ENCODE measurements at places on chromosomes 6 and 20.

DNA sequence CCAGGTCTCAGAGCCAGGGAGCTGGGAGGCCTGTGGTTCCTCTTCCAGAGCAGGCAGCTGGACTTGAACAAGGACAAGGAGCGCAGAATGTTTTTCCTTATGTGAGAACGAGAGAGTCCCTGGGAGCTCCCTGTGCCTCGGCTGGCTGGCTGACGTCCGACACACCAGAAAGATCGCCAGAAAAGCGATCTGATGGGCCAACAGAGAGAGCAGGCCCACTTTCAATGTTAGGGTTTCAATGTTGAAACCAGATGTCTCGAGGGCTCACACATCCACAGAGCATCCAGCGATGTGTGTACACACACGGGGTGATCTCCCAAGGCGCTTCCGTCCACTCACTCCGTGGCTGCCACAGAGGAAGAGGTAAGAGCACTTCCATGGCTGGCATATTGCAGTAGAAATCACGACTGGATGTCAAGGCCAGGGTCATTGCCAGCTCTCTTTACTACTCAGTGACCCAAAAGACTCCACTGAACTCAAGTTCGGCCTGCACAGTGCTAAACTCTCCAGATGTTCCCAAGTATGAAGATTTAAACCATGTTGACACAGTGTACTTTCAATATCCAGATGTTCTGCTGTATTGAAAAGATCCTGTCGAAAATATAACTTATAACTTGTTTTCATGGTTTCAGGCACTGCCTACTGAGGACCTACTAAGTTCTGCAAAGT lies 70.8 kb upstream of the FOXC1 start:
- no peak for DNase-seq

DNA sequence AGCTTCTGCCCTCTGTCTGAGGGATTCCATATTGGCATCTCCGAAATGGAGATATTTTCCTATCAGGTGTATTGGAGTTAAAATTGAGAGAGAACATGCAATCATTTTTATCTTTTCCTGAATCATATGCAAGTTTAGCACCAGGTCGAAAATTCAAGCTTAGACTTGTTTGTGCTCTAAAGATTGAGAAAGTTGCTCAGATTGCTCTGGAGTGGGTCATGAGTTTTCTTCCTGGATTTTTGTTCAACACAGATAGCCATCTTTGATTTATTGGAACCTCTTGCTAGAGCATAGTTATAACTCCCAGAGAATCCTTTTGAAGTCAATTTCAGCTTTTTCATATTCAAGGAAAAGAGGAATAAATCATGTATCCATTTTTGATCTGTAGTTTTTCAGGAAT lies 373.5 kb upstream of the FLRT3 start:
- DNase-seq, result no peak

GRCh38 chr6:119511024-119511423 lies 161.5 kb upstream of the MAN1A1 start:
- no peak for DNase-seq

DNA sequence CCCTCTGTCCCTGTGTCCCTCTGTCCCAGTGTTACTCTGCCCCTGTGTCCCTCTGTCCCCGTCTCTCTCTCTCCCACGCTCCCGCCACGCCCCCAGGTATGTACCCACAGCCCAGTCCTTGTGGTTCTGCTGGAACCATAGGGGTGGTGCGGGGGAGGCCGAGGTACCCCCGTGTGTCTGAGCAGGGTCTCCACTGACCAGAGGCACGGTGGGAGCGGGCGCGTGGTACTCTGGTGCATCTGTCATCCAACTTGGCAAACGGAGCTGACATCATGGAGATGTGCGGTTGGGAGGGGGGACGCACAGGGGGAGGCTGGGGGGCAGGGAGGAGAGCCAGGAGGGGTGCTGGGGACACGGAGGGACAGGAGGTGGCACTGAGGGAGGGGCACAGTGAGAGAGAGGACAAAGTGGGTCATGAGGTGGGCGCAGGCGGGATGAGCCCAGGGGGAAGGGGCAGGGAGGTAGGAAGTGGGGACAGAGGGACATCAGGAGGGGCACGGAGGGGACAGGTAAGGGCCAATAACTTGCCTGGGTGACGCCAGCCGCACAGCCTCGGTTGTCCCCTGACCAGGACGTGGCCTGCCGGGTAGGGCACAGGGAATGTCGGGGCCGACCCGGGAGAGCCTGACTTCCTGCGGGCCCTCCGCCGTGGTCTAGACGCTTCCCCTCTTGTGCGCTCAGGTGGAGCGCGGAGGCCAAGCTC lies 163.6 kb upstream of the PDE10A start:
- no peak for DNase-seq

GRCh38 chr6:72931325-72931887 lies 293.9 kb downstream of the KHDC1L start:
- DNase-seq, result no peak

DNA sequence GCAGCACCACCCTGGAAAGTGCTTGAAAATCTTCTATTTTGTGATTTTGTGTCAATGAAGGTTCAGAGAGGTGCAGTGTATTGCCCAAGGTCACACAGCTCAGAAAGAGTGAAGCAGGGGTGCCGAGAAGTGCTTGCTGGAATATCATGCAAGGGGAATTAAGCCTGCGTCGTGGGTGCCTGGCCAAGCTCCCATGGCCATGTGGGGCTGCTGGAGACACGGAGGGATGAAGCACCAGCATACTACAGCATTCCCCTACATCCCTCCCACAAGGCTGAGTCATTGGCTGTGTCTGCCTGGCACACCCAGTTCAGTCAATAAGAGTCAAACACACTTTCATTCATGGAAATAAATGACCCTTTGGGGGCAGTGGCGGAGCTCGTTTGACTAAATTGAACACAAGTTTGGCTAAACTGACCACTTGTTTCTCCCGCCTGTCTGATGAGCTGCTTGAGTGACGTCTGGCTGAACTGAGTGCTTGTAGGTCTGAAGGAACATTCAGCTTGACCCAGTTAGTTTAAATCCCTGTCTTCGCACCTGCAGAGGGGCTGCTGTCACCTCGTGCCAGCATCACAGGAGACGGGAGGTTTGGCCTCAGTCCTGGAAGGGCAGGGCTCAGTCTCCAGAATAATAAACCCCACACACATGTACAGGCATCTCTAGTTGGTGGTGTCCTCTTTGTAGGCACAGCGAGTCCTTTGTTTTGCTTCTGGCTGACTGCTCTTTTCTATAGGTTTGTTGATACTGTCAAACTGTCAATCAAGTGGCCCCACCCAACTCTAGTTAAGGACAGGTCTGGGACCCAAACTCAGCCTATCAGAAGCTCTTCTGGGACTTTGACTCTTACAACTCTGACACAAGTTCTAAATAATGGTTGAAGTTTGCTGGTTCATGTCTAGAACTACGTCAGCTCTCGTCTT lies 8.4 kb upstream of the TGM2 start:
- DNase-seq, result no peak

DNA sequence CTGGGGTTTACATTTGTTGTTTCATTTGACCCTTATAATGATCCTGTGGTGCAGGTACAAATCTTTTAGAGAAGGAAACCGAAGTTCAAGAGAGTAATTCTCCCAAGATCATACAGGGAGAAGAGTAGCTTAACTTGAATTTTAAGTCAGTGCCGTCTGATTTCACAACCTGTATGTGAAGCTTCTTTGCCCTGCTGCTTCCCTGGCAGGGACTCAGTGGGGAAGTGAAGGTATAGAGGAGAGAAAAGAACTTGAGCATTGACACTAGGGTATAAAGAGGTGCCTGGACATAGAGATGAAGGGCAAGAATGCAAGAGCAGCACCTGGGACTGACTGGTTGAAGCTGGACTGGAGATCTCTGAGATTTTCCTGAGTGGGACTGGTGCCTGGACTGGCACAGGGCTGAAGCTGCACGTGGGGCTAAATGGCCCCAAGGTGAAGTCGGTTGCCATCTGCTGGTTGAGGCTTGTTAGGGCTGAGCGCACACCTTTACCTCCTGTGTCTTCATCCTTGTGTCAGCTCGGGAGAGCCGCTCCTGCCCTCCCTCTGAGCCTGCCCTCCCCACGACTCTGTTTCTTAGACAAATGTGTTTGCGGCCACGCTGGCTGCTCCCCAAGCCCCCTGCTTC lies 41.8 kb downstream of the FARS2 start:
- peak; percentile 20 for DNase-seq

GRCh38 chr20:4469910-4470309 lies 251.8 kb upstream of the PRND start:
- no peak for DNase-seq

- DNase-seq, result no peak
These were observed 96.9 kb upstream of the SLC24A3 start for GRCh38 chr20:19115581-19115980.

GRCh38 chr20:36116807-36117441 lies 37.6 kb upstream of the EPB41L1 start:
- DNase-seq, result no peak

DNA sequence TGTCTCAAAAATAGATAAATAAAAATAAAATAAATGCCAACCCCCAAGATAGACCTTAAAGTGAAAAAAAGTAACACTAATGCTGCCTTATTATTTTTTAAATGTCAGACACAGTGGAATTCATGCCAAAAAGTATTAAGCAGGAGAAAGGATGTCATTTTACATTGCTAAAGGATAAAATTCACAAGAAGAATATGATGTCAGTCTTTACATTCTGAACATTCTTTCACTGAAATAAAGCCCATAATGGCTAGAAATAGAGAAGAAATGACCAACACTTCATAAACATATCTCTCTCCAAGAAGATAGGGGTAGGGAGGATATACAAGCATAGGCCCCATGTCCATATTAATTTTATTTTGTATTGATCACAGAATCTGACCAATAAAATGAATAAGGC lies 47.4 kb downstream of the SLC23A2 start:
- no peak for DNase-seq

GRCh38 chr6:169766232-169766631 lies 14.8 kb downstream of the ERMARD start:
- no peak for DNase-seq

GRCh38 chr6:152401978-152402377 lies 235.2 kb downstream of the SYNE1 start:
- no peak for DNase-seq

GRCh38 chr6:38483526-38483925 lies 156.2 kb downstream of the BTBD9 start:
- DNase-seq, result no peak

- no peak for DNase-seq
These were observed 21.1 kb downstream of the MYT1 start for GRCh38 chr20:64185276-64185900.

- DNase-seq, result no peak
These were observed 1.2 kb upstream of the FABP7 start for GRCh38 chr6:122778302-122778701.

GRCh38 chr6:31007694-31008093 lies 2.6 kb upstream of the MUC22 start:
- DNase-seq, result no peak

DNA sequence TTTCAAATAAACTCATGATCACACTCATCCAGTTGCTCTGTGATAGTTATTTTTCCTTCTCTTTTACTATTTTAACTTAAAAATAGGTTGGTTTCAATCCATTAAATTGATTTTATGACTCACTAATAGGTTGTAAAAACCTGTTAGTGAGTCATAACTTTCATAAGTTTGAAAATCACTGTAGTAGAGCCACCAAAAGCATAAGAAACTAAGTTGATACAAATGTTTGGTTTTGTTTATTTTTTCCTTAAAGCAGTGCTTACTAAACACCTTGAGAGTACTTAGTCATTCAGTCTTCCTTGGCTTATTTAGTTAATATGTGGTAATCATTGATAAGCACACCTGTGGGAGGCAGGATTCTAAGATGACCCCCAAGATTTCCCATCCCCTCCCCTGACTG lies 312.1 kb upstream of the MAN1A1 start:
- DNase-seq, result no peak

- DNase-seq, result no peak
These were observed 301.5 kb upstream of the CDH4 start for GRCh38 chr20:60950561-60950960.

DNA sequence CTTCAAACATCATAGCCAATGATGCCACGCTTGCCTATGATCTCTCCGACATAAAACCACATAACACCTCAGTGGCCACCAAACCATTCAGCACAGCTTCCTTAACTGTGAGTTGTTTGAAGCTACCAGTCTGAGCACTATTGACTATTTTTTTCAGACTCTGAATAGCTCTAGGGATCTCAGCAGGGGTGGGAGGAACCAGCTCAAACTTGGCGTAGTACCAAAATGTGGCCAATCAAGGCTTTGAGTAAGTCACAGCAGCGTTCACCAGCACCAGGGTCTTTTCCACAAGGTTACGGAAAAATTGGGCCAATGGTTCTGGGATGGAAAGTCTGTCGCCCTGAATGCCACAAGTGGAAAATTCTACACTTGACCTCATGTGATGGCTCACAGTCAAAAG lies 70.6 kb downstream of the SMPDL3A start:
- DNase-seq, result no peak

- no peak for DNase-seq
These were observed 1.8 kb upstream of the HEBP2 start for GRCh38 chr6:138401960-138402837.

- no peak for DNase-seq
These were observed 12.0 kb downstream of the TTI1 start for GRCh38 chr20:38021087-38021772.

DNA sequence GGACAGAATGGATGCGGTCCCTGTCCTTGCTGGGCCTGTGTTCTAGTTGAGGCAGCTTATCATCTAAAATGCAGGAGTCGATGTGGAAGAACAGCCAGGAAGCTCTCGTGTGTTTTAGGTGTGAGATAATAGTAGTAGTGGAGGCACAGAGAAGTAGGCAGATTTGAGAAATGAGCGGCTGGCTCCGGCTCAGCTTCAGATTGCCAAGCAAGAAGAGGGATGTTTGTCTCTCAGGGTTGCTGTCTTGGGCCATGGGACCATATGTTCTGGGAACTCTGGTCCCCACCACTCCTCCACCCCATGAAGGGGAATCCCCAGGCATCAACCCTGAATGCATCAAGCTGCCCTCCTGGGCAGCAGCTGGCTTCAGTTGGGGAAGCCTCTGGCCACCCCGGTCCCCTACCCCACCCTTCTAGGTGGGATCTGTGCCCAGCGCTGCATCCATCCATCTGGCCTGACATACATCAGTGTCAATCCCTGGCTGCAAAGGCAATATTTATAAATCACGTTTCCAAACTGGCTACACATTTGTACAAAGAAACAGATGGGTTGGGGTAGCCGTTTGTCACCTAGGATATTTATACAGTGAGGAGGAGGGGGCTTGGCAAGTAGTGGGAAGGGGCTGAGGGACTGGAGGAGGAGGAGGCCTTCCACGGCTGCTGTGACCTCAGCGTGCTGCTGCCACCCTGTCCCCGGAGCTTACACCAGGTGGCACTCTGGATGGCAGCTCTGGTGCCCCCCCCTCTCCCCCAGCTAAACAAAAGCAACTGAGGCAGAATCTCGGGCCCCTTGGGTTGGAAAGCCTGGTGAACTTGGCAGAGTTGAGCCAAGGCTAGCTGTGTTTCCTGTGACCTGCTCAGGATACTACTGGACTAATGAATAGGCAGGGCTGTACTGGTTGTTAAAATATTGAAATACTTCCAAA lies 64.4 kb downstream of the CD40 start:
- no peak for DNase-seq

DNA sequence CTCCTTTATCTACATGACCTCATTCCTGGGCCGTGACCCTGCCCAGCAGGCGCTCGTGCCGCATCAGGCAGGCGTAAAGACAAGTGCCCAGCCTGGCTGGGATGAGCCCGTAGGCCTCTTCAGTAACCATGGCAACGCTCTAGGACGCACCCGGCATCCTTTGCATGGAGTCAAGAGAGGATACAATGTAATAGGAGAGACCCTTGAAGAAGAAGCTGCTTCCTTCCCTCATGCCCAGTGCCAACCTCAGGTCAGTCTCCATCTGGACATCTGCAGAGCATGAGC lies 5.0 kb upstream of the LSM14B start:
- DNase-seq, result no peak

- no peak for DNase-seq
These were observed at the start of gene MUC22 for GRCh38 chr6:31010393-31011060. TSS of gene MUC22 (plus strand) at chr6:31010474. CDS start at chr6:31010707, 233 bp downstream.

Measured in ovary (tissue), 10 donors.